ENCODE measurements at places on chromosomes 16 and 17. TPM values are rescaled to one million over a fixed set of nuclear protein-coding genes. Genes with fewer than 3 reads are reported as not detected.

GRCh38 chr16:11047057-11047456, 102.7 kb downstream of the CLEC16A start:
- no peaks in the 10 kb centered on the region for H3K27me3 ChIP-seq
- DNase-seq, result no peak
- H3K4me1 ChIP-seq, result no peaks in the 10 kb centered on the region
- no peak overlapping the region for H3K4me3 ChIP-seq
- H3K36me3 ChIP-seq, result no peaks in the 10 kb centered on the region

GRCh38 chr17:57766318-57766943, 21.3 kb upstream of the CCDC182 start:
- H3K27ac ChIP-seq, result no peak overlapping the region
- no peak for DNase-seq
- no peaks in the 10 kb centered on the region for H3K27me3 ChIP-seq
- peaks cover 25% of the 10 kb centered on the region for H3K4me1 ChIP-seq
- no peak overlapping the region for H3K4me3 ChIP-seq
- H3K36me3 ChIP-seq, result no peaks in the 10 kb centered on the region

CHST5 gene
- not detected for total RNA-seq

GRCh38 chr17:4140125-4140524, 2.7 kb downstream of the ZZEF1 start:
- no peak overlapping the region for H3K27ac ChIP-seq
- no peak for DNase-seq
- no peaks in the 10 kb centered on the region for H3K27me3 ChIP-seq
- no peaks in the 10 kb centered on the region for H3K36me3 ChIP-seq
- peaks cover 8% of the 10 kb centered on the region for H3K4me1 ChIP-seq

C16orf86 gene
- total RNA-seq, result 6.0 TPM

DNA sequence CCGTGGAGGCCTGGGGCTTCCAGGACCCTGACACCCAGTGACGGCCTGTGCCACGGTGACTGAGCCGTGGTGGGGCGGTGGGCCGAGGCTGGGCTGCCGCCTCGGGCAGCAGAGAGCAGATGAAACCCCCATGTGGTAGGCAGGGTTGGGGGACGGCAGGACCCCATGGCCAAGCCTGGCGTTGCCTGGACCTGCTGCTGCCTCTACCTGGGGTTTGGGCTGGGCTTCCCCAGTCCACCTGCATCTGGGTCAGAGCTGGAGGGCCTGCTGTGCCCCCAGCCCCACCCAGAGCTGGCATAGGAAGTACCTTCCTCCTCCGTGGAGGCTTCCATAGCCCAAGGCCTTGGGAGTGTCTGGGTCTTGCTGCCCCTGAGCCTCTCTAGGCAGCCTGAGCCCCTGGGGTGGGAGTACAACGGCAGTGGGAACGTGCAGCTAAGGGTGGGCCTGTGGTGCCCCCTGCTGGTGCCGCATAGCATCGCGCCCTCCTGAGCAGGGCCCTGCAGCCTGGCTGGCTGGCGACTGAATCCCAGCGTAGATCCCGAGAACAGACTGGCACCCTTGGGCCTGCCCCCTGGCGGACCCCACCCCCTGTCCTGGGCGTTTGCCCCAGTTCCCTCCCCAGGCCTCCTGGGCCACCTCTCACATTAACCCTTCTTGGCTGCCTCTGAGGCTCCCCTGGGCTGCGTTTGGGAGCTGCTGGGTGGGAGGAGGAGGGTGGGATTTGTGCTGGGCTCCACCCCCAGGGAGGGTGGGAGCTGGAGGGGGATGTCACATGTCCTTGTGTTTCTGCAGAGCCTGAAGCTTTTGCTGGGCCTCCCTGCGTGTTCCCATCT, 12.6 kb upstream of the ATP6V0C start:
- peak overlapping the region; percentile 51 for H3K4me3 ChIP-seq
- peaks cover 6% of the 10 kb centered on the region for H3K4me1 ChIP-seq
- H3K27ac ChIP-seq, result no peak overlapping the region
- peak; percentile 91 for DNase-seq
- no peaks in the 10 kb centered on the region for H3K36me3 ChIP-seq
- H3K27me3 ChIP-seq, result no peaks in the 10 kb centered on the region

- no peak overlapping the region for H3K4me3 ChIP-seq
- no peaks in the 10 kb centered on the region for H3K4me1 ChIP-seq
- no peaks in the 10 kb centered on the region for H3K27me3 ChIP-seq
- no peak for DNase-seq
Measured at GRCh38 chr16:9357829-9358228, 266.4 kb downstream of the HAPSTR1 start.

DNA sequence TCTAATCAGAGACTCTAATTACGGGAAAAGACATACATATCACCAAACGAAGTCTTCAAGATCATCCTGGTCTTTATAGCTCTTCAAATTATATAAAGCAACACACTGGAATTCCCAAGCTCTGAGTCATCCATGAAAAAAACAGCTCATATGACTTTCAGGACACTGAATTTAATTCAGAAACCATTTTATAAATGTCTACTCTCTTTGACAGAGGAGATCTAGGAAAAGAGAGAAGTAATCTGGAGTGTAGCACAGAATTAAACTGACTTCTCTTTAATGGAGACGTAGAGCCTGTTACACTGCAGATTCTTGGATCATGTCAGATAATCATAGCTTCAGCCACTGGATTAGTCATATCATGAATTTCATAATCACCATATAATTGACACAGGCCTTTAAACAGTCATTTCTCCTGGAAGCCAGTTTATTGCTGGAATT, 86.8 kb upstream of the WSB1 start:
- H3K27me3 ChIP-seq, result no peaks in the 10 kb centered on the region
- no peak for DNase-seq

DNA sequence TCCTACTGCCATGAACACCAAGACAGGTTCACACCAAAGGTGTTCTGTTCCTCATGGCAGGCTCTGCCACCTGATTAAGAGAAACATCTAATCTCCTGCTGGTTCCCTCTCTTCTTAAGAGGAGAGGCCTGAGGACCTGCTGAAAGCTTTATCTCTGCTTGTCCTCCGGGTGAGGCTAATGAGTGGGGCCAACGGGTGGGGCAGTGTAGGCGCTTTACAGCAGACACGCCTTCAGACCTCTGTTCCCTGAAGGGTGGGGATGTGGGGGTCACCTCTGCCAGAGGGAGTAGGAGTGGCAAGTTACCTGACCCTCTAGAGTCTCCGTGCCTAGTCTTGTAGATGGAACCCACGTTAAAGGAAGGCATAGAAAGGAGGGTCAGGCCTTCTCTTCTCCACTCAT, 4.2 kb upstream of the MRM1 start:
- H3K36me3 ChIP-seq, result no peaks in the 10 kb centered on the region
- H3K4me3 ChIP-seq, result no peak overlapping the region
- peaks cover 21% of the 10 kb centered on the region for H3K4me1 ChIP-seq
- H3K27ac ChIP-seq, result no peak overlapping the region
- H3K27me3 ChIP-seq, result peaks cover 3% of the 10 kb centered on the region
- DNase-seq, result no peak

DNA sequence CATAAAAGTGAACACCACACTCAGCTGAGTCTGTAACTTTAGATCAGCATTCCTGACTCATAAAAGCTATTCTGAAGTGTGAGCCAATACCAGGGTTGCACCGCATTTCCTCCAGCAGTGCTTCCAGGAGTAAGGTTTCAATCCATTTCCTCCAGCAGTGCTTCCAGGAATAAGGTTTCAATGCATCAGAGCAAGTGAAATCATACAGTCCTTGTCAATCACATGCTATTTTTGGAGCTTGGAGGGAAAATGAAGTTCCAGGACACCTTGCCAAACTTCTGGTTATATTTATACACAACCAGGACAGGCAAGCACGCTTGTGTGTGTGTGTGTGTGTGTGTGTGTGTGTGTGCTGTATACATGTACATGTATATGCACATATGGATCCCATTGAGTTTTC, 327.6 kb downstream of the GRIN2A start:
- no peaks in the 10 kb centered on the region for H3K4me1 ChIP-seq
- no peaks in the 10 kb centered on the region for H3K27me3 ChIP-seq
- DNase-seq, result no peak
- no peak overlapping the region for H3K4me3 ChIP-seq
- H3K27ac ChIP-seq, result no peak overlapping the region
- no peaks in the 10 kb centered on the region for H3K36me3 ChIP-seq

SPATA32 gene
- total RNA-seq, result not detected

DNA sequence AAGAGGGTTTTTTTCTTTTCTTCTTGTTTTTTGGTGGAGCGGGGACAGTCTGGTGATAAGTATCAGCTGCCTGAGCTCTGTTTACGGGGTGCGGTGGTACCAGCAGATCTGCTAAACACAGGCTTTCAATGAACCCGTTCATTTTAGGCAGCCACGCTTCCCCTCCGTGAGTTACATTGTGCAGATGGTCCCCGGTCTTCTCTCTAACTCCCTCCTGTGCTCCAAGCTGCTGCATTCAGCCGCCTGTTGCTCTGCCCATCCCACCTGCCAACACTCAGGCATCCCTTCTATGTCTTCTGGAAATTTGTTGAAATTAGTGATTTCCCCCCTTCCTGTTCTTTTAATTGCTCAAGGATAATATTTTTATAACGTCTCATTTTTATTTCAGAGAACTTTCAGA, 82.1 kb upstream of the ELAC2 start:
- DNase-seq, result no peak
- no peak overlapping the region for H3K27ac ChIP-seq
- H3K36me3 ChIP-seq, result no peaks in the 10 kb centered on the region
- H3K4me3 ChIP-seq, result no peak overlapping the region

DNA sequence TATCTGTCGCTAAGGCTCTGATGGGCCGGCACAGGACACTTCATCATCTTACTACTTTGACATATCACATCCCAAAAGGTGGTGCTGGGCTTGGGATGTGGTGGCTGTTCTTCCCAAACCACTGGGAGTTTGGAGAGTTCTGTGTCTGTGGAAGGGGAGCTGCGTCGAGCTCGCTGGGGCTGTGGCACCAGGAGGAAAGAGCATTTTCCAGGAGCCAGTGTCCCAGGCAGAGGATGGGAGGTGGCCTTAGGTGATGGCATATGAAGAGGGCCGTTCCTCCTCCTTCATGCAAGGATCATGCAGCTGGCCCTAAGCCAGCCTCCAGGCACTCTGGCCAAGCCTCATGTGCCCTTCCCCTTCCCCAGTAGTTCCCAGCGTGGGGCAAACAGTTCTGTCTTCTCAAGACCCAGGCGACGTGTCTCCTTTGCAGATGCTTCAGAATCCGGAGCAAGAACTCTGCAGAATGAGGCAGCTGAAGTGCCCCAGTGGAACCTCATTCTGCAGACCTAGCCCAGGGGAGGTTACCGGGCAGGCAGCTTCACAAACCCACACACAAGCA, 89.4 kb upstream of the TNRC6C start:
- H3K27ac ChIP-seq, result no peak overlapping the region
- DNase-seq, result no peak
- H3K27me3 ChIP-seq, result no peaks in the 10 kb centered on the region
- H3K4me1 ChIP-seq, result peaks cover 9% of the 10 kb centered on the region
- H3K36me3 ChIP-seq, result no peaks in the 10 kb centered on the region

- H3K27me3 ChIP-seq, result peaks cover 10% of the 10 kb centered on the region
- H3K36me3 ChIP-seq, result no peaks in the 10 kb centered on the region
- no peaks in the 10 kb centered on the region for H3K4me1 ChIP-seq
- no peak overlapping the region for H3K27ac ChIP-seq
Measured at GRCh38 chr17:41717408-41718286, 5.5 kb downstream of the GAST start.

Data from neural progenitor cell (in vitro differentiated cells).